Activated CD8-positive, alpha-beta memory T cell treated with anti-CD3 and anti-CD28 coated beads, Interleukin-2, amount 50 U/mL, for 4 hours (primary cell): ENCODE measurements at places on chromosomes 5 and 9.
A peak's percentile ranks its signal among the peaks of the same experiment; 100 is the strongest.

DNA sequence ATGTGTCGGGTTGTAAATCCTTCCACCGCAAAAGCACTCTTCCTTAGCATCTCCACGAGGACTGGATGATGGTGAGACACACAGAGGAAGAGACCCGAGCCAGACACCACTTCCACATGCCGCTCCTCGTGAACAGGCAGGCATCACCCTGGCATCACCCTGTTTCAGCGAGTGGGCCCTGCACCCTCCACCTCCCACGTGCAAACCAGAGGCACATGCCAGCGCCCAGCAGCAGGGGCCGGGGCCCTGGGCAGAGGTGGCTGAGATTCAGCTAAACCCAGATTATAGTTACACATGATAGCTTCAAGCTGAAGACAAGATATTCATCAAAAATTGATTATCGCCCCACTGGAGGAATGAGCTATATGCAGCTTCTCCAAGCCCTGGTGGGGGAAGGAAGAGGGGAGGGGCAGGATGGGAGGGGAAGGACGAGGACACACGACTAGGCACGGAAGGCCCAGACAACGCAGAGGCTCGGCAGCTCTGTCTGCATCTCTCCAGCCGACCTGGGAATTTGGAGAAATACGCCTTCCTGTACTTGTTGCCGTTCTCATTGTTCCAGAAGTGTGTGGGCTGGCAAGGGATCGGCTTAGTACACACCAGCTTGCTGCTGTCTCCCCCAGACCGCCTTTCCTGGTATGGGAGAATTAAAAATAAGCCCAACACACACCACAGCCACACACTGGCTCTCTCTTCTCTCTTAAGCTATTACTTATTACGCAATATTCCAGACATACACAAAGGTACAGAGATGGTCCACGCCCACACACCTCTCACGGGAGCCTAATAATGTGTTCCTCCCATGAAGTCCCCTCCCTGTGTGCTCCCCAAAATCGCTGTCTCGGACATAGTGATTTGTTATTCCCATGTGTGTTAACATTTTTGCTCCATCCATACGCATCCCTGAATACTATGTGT is 50.4 kb upstream of the ZNF354A start:
- no peak for DNase-seq

DNA sequence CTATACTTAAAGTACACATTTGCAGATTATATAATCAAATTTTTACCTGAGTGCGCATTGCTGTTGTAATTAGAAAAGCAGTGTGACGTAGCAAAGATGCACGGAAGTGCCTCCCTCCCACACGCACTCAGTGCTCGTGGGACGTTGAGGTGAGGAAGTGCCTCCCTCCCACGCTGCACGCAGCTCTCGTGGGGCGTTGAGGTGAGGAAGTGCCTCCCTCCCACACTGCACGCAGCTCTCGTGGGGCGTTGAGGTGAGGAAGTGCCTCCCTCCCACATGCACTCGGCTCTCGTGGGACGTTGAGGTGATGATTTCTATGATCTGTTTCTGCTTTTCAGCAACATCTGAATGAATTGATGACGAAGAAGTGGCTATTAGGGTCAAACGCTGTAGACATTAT is 21.0 kb downstream of the EXOC3 start:
- DNase-seq, result peak; percentile 87

GRCh38 chr5:68271124-68271523 is 55.6 kb downstream of the PIK3R1 start:
- no peak for DNase-seq

GRCh38 chr5:150218693-150219035 is 28.8 kb downstream of the SLC6A7 start:
- no peak for DNase-seq

DNA sequence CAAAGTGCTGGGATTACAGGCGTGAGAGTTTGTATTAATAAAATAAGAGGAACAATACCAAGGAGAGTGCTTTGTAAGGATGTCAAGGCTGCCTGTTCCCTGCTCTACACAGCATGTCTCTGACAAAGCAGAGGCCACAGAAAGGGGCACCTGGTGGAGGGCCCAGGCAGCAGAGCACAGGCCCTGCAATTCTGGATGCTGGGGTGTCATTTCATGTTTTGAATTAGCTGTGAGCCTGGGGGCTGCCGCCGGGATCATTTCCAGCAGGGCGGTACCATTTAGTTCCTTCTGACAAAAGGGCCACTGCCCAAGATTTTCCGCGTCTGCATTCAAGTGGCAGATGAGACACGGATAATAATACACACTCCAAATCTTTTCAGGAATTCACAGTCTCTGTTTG is 396.9 kb downstream of the GADD45G start:
- no peak for DNase-seq

DNA sequence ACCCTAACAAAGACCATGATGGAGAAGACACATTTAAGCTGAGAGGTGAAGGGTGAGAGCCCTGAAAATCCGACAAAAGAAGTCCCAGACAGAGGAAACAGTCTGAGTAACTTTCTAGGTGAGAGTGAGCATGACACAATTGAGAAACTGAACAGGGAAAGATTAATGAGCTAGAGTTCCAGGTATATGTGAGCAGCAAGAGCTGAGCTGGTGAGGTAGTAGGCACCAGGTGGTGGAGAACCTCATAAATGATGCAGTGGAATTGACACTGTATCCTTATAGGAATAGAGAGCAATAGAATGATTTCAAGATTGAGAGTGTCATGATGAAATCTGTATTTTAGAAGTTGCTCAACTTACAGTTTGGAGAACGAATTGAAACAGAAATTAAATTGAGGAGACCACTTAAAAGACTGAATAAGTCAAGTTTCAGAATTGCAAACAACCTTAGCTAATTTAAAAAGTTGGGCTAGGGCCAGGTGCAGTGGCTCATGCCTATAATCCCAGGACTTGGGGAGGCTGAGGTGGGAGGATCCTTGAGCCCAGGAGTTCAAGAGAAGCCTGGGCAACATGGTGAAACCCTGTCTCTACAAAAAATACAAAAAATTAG is 89.8 kb downstream of the NREP start:
- no peak for DNase-seq

GRCh38 chr5:5613261-5613990 is 190.9 kb downstream of the ICE1 start:
- DNase-seq, result no peak

GRCh38 chr9:12723409-12724028 is 30.3 kb downstream of the TYRP1 start:
- DNase-seq, result no peak

- DNase-seq, result no peak
Observed at GRCh38 chr5:128349044-128349858, 188.8 kb downstream of the FBN2 start.

- DNase-seq, result no peak
Observed at GRCh38 chr5:133409210-133409674, 203.1 kb downstream of the FSTL4 start.

- no peak for DNase-seq
Observed at GRCh38 chr9:101478444-101478843, 42.9 kb upstream of the ALDOB start.

- DNase-seq, result no peak
Observed at GRCh38 chr5:168472329-168472728, 13.9 kb upstream of the RARS1 start.

DNA sequence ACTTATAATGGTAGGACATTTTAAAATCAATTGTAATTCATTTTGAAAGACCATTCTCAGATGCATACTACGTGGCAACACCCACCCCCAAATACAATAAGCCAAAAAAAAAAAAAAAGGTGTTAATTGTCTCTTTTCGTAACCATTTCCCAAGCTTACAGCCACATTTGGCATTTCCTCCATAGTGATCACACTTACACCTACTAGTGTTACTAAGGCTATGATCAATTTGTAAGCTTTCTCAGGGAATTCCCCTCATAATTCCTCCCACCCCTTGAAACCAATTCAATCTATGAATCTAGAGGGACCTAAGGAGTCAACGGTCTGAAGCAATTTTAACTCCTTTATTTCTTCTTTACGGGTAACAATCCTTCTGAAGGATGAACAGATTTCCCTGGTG is 40.1 kb downstream of the NR2F1 start:
- DNase-seq, result no peak

- DNase-seq, result no peak
Observed at GRCh38 chr5:85910335-85910734, 707.4 kb upstream of the COX7C start.

DNA sequence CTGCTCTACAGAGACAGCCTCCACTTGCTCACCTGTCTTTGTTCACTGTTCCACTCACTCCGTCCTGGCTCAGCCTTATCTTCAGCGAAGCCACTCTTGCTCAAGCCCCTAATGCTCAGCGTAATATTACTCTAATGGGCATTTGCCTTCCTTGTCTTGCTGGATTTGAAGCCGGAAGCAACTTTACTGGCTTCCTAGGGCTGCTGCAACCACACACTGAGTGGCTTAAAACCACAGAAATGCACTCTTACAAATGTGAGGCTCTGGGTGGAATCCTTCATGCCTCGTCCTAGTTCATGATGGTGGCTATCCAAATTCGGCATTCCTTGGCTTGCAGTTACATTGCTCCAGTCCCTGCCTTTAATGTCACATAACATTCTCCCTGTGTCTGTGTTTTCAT is 85.5 kb upstream of the MARCHF11 start:
- no peak for DNase-seq
